AG04449 (cell line): ENCODE measurements at places on chromosomes 5 and 9.
A peak's percentile ranks its signal among the peaks of the same experiment; 100 is the strongest.

GRCh38 chr9:72280913-72281500 is 84.0 kb downstream of the ZFAND5 start:
- DNase-seq = no peak

GRCh38 chr9:93136011-93136440 is 2.0 kb upstream of the NINJ1 start:
- DNase-seq = no peak

DNA sequence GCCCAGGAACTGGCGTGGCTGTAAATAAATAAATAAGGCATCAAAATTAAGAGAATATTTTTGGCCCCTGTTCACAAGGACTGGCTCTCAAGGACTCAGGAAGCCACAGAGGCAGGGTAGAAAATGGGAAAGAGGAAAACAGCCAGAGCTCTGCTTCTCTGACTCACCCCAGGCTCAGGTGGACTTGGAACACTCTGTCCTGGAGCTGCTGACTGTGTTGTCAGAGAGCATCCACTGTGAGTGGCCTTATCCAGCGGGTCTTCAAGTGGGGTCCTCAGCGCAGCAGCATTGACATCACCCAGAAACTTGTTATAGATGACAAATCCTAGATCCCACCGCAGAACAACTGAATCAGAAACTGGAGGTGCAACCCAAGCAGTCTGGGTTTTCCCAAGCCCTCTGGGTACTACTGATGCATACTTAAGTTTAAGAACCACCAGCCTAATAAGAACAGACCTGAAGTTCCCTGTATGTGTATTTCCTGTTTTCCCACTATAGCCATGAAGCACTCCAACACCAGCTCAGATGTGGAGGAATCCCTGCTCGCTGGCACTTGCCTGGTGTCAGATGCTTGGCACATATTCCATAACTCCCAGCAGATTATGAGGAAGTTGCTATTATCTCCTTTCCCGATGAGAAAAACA is 20.5 kb downstream of the ADRA1B start:
- DNase-seq = no peak

GRCh38 chr5:81065492-81065891 is 105.3 kb downstream of the RASGRF2 start:
- no peak for DNase-seq

DNA sequence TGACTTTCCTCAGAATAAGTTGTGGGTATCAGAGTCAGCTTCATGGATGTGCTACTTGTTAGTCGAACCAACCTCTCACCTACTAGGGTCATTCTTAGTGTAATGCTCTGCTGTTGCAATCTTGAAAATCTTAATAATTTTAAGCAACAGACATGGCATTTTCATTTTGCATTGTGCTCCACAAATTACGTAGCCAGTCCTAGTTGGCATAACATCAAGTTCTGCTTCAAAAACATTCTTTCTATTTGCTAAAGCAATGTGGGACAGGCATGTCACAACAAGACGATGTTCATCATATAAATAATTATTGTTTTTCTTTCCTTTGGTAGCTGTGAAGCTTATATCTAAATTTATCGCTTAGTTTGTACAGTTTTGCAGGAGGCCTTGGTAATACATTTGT is 39.3 kb upstream of the CDH12 start:
- DNase-seq = no peak

DNA sequence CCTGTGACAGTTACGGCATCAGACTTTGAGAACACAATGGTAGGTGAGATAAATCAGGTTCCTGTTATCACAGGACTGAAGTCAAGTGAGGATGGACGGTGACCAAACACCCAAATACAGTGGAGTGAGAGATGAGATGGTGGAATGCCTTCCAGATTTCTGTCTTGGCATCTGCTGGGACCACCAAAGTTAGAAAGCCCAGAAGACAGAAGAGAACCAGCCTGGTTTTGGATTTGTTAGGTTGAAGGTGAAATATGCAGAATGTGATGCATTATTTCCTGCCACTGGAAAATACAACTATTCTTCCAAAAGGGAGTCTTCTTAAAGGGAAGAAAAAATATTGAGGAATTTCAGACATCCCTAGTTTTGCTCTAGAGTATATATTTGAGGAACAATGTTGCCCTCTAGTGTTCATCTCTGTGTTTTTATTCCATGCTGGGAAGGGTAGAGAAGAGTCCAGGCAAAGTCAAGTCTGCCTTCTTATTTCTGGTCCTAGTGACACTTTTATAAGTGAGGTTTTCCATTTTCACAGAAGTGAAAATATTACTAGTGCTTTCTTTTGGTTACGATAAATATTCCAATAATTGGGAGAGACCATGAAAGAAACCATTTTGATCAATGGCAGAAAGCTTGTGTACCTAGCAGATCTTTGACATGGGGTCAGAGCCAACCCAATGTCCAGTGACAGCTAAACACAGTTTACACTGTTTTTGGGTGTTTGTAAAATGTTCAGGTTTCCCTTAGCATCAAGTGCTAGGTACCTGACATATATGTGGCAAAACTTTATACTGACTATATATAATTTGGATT is 142.3 kb upstream of the ANKH start:
- no peak for DNase-seq

DNA sequence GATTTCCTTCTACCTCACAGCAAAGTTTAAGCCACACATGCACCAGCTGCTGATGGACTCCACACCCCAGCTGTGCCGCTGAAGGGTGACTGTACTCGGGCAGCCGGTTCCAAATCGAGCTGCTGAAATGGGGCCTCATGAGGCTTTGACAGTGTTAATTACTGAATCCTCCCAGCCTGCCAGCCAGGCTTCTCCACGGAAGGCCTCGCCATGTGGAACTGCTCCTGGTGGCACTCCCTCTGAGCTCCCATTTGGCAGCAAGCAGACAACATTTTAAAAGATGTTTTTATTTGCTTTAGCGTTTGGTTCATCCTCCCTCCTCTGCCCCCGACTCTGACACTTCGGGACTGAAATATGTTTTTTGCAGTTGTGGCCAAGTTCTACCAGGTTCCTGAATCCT is 479.4 kb upstream of the MPDZ start:
- DNase-seq = no peak

GRCh38 chr9:9942764-9943424 is 669.9 kb downstream of the PTPRD start:
- no peak for DNase-seq

DNA sequence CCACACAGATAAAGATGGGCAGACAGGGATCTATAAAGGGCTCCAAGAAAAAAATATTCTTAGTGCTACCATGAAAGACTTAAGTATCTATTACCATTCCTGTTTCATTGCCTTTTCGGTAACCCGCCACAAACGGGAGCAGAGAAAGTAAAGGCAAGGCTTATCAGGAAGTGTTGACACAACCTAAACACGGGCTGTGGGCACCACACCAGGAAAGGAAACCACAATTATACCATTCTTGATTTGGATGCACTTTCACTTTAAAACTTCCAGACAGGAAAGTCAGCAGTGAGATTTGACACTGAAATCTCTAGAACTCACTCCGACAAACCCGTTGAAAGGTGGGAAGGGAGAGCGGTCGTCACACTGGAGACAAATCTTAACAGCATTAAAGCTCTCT is 6.5 kb downstream of the TLE1 start:
- DNase-seq = no peak

- no peak for DNase-seq
Observed at GRCh38 chr5:14414656-14415023, 167.0 kb upstream of the OTULINL start.

DNA sequence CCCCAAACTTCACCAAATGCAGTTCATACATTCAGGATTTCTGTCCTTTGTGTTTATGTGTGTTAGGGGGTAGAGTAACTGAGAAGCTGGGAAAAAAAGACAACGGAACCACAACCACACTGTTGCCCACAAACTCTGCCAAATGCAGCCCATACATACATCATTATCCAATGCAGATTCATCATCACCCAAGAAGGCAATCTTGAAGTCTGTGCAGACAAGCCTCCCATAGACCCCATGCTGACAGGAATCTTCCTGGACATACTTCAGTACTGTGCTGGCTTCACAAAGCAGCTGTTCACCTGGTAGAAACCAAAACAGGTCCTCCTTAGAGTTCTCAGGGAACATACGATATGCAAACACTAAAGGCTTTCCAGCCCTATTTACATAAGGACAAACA is 38.9 kb downstream of the MTMR12 start:
- DNase-seq = no peak

DNA sequence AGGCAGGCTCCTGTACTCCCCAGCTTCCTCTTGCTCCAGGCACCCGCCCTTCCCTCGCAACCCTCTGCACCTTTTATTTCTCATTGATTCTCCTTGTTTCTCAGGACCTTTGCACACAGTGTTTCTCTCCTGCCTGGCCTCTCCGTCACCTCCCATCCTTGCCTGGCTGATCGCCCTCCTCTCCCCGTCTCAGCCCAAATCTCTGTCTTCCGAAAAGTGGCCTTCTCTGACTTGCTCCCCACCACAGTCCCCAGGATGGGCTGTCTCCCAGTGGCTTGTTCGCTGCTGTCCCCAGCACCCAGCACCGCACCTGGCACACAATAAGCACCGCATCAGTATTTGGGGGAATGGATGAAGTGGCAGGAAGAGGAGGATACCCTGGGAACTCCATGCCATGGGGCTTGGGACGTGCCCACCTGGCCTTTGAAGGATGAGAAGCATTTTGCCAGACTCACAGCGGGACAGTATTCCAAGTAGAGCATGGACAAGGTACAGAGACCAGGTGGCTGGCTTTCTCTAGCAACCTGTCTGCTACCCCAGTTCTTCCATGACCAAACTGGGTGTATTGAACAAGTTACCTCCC is 62.5 kb downstream of the LMX1B start:
- DNase-seq = no peak

DNA sequence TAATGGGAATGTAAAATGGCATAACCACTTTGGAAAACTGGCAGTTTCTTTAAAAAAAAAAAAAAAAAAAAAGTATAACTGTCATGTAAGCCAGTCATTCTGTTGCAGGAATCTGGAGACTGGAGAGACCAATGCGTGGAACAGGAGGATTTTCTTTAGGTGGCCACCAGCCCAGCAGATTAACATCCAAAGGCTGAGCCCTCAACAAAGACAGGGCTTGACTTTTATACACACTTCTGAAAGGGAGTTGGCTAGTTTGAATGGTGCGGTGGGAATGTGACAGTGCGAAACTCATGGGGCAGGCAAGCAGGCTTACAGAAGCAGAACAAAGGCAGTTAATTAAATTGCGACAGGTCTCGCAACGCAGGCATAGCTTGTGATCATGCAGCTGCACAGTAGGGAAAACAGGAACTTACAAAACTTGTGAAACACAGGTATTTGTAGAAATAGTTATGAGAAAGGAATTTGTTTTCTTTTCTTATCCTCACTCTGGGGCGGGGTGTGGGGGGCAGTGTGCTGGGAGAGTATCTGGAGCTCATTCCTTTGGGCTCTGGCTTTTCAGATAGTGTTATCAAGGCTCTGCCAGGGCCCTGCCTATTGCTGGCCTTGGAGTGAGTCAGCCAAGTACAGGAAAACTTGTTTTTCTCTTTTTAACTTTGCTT is 12.0 kb downstream of the UIMC1 start:
- no peak for DNase-seq

- no peak for DNase-seq
Observed at GRCh38 chr9:136599811-136600660, 54.2 kb upstream of the NOTCH1 start.

DNA sequence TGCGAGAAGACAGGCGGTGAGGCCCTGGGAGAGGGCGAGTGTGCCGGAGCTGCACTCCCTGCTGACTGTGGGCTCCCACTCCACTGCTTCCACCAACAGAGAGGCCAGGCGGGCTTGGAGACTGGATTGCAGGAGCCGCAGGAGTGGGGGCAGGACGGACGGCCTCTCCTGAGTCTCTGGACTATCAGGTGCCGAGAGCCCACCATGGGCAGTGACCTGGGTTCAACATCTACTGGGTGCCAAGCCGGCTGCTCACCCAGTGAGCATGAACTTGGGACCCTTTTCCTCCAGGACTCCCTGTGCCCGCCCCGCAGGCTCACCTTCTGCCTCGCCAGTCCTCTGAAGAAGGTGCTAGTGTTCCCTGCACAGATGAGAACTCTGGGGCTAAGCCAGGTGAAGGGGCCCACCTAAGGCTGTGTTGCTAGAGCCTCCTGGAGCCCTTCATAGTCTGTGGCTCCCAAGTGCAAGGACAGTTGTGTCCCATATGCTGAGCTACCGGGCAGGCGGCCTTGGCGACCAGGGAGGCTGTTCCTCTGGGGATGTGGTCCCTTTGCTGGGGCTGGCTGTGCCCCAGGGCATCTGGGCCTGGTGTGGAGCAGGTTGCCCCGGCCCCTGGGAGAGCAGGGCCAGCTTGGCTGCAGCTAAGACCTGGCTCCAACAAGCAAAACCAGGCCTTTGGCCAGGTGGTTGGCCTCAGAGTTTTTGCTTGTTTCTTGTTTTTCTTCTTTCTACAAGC is 77.7 kb upstream of the PHYKPL start:
- no peak for DNase-seq

- peak; percentile 57 for DNase-seq
Observed at GRCh38 chr9:95197692-95198271, 119.7 kb downstream of the FANCC start.

DNA sequence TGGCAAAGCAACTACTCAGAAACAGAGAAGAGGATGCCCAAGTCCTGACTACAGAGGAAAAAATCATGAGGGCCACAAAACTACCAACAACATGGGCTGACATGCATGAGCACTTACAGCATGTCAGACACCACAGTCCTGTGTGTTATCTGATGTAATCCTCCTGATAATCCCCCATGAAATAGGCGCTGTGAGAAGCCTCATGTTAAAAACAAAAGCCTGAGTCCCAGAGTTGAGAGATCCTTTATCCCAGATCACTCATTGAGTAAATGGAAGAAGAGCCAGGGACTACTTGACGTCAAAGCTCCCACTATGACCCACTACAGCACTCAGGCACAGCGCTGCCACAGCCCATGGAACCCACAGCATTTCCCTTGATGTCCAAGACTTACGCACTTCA is 7.2 kb upstream of the SPOCK1 start:
- no peak for DNase-seq

GRCh38 chr5:55467862-55468551 is 66.8 kb downstream of the PLPP1 start:
- DNase-seq = no peak

DNA sequence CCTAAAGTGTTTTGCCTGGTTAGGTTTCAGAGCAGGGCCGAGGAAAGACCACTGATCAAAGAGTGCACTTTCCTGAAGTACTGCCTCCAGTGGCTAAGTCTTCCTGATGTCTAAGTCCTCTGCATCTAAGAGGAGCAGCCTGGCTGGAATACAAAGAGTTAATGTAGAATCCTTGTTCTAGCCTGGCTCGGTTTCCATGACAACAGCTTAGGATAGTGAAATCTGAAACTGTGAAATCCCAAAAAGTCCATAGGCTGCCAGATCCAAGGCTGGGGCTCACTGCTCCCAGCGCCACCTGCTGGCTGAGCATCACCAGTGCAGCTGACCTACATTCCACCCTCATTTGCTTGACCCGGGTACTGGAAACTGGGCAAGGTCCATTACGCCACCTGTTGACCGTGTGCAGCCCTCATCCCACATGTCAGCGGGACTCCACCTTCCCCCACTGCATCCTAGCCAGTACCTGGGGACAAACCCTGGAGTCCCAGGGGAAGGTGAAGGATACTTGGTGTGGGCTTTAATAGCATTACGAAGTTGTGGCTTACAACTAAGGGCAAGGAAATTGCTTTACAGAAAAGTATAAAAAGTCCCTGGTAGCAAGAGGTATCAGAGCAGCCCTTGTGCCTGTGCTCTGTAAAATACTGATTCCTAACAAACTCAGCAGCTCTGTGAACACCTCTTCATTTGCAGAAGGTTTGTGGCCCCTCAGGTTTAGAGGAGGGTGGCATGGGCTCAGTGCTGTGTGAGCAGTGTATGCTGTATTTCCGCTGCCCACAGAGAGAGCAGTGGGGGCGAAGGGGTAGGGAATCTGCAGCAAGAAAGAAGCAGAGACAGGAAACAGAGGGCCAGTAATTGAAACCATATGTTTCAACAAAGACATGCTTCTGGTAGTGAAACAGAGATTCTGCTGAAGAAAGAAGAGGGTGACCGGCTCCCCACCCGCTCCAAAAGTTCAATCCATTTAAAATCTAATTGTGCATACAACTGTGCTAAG is 36.0 kb downstream of the PCDHGC5 start:
- DNase-seq = peak; percentile 76
